ENCODE measurements at places on chromosomes 5 and 9.

- no peak for DNase-seq
Observed at GRCh38 chr9:121851641-121852091, 200.2 kb downstream of the DAB2IP start.

- DNase-seq, result no peak
Observed at GRCh38 chr9:114902786-114903524, 27.4 kb downstream of the TNFSF8 start.

DNA sequence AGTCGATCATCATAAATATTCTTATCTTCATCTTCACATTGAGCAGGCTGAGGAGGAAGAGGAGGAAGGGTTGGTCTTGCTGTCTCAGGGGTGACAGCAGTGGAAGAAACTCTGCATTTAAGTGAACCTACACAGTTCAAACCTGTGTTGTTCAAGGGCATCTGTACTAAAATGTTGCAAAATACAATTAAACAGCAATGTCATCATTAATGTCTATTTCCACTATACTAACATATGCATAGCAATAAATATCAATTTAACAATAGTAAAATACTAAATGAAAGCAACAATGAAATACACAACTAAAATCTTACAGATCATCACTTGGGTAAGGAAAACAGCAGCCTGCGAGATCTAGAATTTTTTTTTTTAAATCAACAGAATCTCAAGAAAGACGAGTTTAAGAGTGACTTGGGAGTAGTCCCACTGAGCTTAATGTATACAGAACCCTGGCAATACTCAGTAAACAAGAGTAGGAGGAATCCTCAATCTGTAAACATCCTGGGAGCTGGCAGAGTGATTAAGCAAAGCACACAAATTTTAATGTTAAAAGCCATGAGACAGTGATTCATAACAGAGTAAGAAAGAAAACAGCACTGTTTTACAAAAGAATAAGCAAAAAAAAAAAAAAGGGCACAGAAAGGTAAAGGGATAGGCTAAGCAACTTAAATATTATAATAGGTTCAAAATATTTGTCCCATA is 10.0 kb downstream of the HOMER1 start:
- no peak for DNase-seq

GRCh38 chr9:28234894-28235277 is 661.6 kb upstream of the C9orf72 start:
- DNase-seq, result peak; percentile 37

DNA sequence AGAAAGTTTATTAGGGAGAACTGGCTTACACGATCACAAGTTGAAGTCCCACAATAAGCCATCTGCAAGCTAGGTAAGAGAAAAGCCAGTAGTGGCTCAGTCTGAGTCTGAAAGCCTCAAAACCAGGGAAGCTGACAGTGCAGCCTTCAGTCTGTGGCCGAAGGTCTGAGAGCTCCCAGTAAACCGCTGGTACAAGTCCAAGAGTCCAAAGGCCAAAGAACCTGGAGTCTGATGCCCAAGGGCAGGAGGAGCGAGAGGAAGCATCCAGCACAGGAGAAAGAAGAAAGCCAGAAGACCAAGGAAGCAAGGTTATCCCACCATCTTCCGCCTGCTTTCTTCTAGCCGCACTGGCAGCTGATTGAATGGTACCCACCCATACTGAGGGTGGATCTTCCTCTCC is 97.3 kb upstream of the FBN2 start:
- no peak for DNase-seq

GRCh38 chr5:142920849-142921612 is 150.9 kb downstream of the ARHGAP26 start:
- no peak for DNase-seq

DNA sequence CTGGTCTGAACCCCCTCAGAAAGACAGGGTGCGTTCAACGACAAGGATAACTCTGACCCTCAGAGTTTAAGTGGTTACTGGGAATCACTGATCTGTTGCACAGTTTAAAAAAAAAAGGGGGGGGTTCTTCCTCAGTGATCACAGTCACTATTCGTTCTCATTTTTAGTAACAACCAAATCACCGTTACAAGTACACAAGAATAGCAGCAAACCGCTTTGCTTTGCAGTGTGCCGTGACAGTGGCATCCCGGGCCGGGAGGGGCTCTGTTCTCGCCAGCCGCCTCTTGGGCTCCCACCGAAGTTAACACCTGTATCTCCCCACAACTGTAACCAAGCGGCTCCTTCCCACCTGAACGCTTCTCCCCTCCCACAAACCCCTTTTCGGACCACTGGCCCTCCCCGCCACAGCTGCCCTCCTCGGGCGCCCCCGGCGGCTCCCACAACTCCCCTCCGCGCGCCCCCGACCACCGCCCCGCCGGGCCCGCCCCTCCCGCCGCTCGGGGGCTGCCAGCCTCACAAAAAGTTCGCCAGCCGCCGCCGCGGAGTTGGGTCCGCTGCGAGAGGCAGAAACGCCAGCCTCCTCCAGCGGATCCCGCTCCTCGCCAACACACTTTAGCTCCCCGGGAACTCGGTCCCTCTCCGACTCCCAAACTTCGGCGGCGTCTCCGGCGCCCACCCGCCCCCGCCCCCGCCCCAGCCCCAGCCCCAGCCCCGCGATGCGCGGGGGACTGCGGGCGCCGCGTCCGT is 1.2 kb downstream of the SSBP2 start:
- no peak for DNase-seq

GRCh38 chr5:98656125-98656795 is 117.2 kb upstream of the RGMB start:
- DNase-seq, result no peak

DNA sequence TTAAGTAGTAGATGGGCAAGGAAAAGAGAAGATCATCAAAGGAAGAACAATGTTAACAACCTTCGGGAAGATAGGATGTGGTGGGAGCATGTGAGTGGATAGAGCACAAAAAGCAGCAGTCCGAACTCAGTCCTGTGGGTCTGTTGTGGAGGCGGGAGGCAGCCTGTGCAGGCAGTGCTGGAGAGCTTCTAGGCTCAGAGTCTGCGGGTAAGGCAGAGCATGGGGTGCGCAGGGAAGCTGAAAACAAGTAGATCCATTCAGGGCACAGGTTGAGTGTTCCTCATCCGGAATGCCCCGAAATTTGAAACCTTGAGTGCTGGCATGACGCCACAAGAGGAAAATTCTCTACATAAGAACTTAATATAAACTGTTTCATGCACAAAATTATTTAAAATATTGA is 84.9 kb downstream of the PPIC start:
- no peak for DNase-seq

- DNase-seq, result no peak
Observed at GRCh38 chr9:135990468-135991429, 29.6 kb upstream of the UBAC1 start.

DNA sequence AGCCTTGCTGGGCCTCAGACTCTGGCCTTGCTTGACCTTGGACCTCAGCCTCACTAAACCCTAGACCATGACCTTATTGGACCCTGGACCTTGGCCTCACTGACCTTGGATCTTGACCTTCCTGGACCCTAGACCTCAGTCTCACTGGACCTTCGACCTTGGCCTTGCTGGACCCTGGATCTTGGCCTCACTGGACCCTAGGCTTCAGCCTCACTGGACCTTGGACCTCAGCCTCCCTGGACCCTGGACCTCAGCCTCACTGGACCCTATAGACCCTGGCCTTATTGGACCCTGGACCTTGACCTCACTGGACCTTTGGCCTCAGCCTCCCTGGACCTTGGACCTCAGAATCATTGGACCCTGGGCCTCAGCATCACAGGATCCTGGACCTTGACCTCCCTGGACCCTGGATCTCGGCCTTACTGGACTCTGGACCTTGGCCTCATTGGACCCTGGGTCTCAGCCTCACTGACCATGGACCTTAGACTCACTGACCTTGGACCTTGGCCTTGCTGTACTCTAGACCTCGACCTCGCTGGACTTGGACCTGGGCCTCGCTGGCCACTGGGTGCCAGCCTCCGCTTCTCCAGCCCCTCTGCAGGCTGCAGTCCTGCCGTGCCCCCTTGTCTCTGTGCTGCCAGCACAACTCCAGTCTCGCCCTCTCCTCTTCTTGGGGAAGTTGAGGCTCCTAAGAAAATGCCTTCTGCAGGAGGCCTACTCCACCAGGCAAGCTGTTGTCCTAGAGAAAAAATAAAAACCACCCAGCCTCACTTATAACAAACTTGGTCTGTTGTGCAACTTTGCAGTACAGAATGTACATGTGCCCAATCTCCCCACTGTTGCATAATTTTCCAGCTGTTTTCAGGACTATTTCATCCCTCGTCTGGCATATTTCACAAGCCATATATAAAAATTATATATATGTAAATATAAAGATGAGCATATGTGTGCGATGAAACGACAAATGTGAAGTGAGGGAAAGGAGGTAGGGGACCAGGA is 11.0 kb upstream of the ADAMTS2 start:
- no peak for DNase-seq

DNA sequence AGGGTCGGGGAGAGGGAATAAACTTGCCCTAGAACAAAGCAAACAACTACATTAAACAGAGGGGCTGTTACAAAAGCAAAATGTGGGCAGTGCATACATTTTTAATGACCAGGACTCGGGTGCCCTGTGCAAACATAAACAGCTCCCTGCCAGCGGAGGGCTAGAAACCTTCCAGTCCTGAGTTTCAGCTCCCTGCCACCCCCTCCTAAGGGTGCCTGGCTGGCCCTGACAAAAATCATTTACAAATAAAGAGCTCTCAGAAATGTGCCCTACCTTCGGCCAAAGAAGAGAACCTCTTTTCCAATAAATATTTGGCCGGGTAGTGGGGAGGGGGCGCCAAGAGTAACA is 29.5 kb downstream of the FOXD1 start:
- no peak for DNase-seq

DNA sequence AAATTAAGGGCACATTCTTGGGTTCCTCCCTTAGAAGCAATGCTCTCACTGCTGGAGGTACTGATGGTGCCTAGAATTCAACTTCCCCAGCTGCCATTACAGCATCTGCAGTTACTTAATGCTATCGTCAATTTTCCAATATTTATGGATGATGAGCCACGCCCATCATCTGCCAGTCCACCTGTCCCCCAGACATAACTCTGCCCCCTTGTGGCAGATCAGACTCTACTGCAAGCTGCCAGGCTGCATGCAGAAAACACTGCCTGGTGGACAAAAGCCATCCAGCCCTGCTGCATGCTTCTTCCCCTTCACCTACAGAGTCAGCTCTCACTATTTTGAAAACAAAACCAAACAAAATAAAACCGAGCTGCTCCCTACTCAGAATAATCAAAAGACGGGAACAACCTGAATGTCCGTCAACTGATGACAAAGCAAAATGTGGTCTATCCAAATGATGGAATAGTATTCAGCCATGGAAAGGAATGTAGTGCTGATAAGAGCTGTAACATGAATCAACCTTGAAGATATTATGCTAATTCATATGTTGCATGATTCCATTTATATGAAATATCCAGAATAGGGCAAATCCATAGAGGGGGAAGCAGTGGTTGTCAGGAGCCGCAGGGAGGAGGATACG is 66.4 kb downstream of the RETREG1 start:
- DNase-seq, result no peak

- DNase-seq, result no peak
Observed at GRCh38 chr9:34475097-34475496, 16.5 kb downstream of the DNAI1 start.

DNA sequence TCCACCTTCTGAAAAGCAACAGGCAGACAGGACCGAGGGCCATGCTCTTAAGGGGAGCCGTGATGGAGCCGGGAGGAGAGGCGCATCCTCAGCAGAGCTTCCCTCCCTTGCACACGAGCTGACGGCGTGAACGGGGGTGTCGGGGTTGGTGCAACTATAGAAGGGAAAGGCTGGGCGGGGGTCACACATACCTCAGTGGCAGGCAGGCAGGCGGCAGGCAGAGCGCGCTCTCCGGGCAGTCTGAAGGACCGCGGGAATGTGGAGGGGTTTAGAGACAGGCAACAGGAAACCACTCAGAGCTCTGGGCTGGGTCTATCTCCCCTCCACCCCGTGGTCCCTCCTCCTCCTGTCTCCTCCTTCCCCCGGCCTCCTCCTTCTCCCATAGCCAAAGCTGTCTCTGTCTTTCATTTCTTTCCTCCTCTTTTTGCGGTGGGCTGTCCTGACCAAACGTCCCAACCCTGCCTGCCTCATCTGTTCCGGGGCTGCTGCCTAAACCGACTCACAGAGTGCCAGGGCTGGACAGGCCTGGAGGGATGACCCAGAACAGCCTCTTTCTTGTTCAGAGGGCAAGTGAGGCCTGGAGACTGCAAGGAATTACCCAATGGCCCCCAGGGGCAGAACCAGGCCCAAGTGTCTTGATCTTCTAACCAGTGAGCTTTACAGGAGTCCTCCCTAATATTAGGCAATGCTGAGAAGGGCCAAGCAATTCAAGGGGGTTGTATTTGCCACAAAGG is at the start of gene SPARC:
TSS of gene SPARC (minus strand) at position 242 of the 734 bp plus-strand sequence. CDS start 10,727 bp downstream, outside the sequence.
- DNase-seq, result peak; percentile 88

- no peak for DNase-seq
Observed at GRCh38 chr5:74079971-74080556, 454.1 kb downstream of the ARHGEF28 start.

GRCh38 chr9:76027416-76027815 is 136.9 kb downstream of the PCSK5 start:
- DNase-seq, result no peak

DNA sequence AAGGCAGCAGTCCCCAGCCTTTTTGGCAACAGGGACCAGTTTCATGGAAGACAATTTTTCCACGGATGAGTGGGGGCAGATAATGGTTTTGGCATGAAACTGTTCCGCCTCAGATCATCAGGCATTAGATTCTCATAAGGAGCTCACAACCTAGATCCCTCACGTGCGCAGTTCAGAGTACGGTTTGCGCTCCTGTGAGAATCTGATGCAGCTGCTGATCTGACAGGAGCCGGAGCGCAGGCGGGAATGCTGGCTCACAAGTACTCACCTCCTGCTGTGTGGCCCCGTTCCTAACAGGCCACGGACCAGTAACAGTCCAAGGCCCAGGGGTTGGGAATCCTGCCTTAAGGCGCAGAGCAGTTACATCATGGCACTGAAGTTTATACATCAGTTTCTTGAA is 3.3 kb upstream of the BRD3 start:
- DNase-seq, result no peak

DNA sequence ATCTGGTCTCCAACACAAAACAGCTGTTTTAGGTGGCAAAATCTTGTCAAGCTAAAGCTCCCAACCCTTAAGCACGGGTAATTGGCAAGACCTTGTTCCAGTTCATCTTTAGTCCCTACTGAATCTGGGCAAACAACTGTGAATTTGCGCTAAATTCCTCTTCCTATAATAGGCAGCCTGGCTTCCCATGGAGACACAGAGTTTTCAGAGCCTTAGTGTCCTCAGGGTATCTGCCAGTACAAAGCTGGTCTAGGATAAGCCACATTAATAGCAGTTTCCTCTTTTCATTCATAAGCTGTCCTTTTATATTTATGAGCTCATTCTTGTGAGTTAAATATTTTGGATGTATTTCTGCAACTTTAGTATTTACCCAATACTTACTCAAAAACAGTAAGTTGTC is 59.5 kb downstream of the FGF10 start:
- DNase-seq, result no peak

DNA sequence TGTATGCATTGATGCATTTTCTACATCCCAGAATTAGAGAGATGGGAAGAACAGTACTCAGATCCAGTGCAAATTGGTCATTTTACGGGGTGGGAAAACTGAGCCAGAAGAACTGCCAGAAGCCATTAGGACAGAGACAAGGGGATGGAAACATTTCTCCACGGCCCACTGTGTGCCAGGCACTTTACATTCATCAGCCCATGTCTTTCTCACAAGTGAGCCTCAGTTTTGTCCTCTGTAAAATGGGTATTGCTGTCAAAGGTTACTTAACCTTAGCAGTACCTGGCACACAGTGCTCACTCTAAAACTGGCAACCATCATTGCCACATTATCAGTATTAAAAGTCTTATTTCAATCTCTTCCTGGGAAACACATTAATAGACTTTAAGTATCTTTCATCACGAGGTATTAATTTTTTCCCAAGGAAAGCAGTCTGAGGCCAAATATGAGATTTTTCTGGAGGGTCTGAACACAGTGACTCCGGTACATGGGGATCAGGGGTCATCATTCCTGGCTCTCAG is 5.2 kb downstream of the DUSP1 start:
- DNase-seq, result no peak

Data from BJ (cell line).